ENCODE measurements at places on chromosomes 11 and 22. TPM values are rescaled to one million over a fixed set of nuclear protein-coding genes. Genes with fewer than 3 reads are reported as not detected.

DNA sequence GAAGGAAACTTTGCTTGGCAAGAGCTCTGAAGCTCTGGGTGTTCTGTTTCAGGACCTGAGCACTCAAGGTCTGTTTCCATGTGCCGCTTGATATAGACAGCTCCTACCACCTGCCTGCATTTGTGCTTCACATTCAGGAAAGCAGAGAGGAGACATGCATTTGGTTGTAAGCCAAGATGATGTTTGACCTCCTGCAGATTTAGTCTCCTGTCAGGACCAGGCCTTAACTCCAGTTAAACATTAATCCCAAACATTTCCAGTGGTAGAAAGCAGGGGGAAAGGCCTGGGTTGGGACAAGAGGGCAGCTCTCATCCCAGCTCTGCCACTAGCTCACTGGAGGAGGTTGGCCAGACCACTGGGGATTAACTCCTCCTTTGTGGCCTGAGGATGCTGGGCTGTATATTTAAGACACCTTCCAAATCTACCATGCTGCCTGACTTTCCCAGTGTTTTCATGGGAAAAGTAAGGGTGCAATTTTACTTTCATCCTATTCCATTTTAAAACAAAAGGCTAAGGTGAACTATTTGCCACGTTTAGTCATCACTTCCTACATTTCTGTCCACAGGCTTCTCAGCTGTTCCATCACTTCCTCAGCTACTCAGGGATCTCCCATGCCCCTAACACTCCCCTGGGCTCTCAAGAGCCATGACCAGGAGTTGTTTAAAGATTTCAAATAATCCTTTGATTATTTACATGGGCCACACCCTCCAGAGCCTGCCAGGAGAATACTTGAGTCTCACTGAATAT, 80.9 kb downstream of the INSC start:
- no peak for DNase-seq

DNA sequence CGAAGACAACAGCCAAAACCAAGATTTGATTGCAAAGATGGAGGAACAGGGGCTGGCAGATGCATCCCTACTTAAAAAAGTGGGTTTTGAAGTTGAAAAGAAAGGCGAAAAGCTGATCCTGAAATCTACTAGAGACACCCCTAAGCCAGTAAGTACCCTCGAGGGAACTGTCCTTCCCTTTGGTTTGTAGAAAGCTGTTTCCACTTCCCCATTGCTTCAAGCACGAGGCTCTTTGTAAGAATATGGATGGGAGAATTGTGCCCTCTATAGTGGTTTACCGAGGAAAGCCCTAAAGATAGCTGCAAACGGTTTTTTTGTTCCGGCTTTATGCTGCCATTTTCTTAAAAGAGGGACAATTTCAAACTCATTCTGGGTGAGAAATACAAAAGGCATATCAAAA, 133.9 kb downstream of the WNT7B start:
- no peak for DNase-seq

- DNase-seq: no peak
Observed at GRCh38 chr11:25727944-25728343, 604.0 kb upstream of the ANO3 start.

- no peak for DNase-seq
Observed at GRCh38 chr11:112212710-112213109, 13.5 kb upstream of the PTS start.

DNA sequence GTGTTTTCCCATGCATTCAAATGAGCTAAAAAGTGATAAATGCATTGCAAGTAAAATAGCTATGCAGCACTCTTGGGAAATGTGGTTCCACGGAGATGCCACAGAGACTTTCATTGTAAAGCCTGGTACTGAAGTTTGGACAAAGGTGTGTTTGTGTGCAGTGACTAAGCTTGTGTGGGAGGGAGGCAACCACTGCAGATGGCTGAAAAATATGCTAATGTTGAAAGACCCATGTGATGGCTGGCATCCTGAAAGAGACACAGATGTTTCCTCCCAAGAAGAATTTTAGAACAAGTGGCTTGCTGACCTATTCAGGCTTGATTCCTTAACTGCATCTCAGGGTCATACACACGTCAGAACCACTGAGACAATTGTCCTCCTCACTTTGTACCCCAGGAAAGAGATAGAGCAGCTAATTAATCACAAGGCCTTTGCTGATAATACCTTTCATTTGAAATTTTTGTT, 73.8 kb downstream of the FAM76B start:
- no peak for DNase-seq

DNA sequence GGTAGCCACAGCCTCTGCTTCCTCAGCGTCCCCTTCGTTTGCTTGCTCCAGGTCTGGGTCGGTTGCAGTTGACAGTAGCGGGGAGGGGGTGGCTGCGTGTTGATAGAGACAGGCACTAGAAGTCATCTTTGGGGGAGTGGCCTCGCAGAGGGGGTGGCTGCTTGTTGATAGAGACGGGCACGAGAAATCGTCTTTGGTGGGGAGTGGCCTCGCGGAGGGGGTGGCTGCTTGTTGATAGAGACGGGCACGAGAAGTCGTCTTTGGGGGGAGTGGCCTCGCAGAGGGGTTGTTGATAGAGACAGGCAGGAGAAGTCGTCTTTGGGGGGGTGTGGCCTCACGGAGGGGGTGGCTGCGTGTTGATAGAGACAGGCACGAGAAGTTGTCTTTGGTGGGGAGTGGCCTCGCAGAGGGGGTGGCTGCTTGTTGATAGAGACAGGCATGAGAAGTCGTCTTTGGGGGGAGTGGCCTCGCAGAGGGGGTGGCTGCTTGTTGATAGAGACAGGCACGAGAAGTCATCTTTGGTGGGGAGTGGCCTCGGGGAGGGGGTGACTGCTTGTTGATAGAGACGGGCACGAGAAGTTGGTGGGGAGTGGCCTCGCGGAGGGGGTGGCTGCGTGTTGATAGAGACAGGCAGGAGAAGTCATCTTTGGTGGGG, 328.3 kb downstream of the TBC1D22A start:
- DNase-seq: no peak

GRCh38 chr11:122616718-122617117, 38.8 kb upstream of the UBASH3B start:
- DNase-seq: no peak

DNA sequence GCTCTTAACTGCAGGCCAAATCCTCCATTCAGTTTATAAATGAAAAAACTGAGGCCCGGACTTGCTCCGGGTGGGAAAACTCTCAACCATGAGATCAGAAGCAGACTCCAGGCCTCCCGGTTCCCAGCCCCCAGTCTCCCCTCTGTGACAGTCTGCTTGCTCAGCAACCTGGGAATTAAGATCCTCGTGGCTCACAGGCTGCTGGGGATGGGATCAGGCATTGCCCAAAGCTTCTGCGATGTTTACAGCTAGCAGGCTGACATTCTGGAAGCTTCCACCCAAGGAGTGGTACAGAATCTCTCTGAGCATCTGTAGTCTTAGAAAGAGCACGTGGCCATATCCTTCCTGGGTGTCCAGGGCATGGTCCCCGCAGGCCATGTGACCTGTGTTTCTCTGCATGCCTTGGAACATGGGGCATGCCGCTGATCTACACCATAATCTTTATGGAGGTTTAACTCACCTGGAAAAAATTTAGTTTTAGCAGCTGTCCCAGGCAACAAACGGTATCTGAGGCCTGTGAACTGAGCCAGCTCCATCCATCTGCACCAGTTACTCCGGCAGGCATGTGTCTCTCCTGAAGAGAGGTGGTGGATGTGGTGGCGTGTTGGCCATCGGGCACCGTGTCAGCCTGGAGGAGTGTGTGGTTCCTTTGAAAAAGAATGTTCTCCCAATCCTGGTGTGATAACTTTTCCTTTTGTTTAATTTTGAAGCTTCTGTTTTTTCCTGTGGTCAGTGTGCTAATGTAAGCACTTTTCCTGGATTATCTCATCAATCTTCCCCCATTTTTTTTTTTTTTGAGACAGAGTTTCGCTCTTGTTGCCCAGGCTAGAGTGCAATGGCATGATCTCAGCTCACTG, 7.9 kb downstream of the FBLN1 start:
- DNase-seq: no peak

DNA sequence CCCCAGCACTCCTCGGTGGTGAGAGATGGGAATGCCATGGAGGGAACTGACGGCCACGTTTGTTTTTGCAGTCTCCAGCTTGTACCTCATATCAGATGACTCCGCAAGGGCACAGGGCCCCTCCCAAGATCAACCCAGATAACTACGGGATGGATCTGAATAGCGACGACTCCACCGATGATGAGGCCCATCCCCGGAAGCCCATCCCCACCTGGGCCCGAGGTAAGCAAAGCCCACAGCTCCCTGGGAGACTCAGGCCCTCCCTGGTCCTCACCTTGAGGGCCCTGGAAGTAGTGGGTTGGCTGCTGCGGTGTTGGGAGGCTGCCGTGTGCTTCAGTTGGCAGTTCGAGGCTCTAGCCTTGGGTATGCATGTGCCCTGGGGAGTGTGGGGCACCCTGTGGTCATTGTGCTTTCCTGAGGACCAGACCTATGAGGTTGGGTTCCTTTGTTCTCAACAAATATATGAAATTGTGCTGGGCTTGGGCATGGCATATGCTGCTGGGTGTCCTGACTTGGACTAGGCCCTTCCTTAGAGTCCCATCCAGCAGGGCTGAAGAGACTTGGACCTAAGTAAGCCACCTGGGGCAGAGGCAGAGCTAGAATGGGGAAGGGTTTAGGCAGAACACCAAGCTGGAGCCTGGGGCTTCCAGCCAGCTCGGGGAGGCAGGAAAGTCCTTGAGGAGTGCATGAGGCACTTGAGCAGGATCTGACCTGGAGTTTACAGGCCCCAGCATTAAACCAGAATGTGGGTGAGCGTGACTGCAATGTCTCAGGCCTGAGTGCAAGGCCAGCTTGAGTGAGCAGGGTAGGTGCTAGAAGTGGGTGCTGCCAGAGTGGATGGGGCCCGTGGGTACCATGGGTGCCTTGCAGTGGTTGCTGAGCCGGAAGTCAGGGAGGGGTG, 26.4 kb downstream of the INCENP start:
- DNase-seq: no peak

DNA sequence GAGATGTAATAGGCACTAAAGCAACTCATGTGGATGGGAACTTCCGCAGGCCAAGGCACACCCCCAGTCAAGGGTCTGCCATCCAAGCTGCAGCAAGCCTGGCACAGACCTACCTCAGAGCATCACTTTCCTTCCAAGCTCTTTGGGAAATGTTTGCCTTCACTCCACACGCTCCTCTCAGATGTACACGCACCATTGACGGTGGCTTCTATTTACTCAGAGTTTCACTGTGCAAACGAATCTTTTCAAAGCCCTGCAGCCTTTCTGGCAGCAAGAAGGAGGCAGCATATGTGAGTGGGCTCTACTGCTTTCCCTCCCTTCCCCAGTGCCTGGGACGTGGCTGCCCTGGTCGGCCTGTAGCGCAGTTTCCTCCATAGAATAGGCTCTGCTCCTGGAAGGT, 60.9 kb upstream of the USP47 start:
- DNase-seq: no peak

- DNase-seq: no peak
Observed at GRCh38 chr11:69371731-69372588, 78.0 kb downstream of the MYEOV start.

- no peak for DNase-seq
Observed at GRCh38 chr11:66614073-66614472, 2.4 kb upstream of the RBM14 start.

- DNase-seq: no peak
Observed at GRCh38 chr11:45267052-45267451, 19.1 kb downstream of the SYT13 start.

DNA sequence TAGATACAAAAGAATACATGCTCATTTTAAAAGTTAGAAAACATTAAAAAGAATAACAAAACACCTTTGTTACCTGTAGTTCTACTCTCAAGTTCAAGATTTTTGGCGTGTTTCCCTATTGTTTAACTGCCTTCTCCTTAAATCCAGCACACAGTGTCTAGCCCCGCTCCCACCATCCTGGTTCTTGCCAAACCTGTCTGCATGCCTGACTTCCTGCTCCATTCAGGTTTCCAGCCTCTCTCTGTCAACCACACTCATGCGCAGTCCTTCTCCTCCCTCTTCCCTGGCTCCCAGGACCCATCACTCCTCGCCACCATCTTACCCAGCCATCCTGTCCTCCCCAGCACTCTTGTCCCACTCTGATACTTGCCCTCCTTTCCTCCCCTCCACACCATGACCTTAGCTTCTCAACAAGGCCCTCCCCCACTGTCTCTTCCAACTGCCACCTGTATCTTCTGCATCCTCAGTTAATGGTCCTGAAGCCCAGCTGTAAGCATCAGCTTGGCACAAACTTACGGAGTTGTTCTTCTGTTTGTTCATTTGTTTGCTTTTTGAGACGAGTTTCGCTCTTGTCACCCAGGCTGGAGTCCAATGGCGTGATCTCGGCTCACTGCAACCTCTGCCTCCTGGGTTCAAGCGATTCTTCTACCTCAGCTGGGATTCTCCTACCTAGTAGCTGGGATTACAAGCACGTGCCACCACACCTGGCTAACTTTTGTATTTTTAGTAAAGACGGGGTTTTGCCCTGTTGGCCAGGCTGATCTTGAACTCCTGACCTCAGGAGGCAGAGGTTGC, 7.5 kb upstream of the MYH9 start:
- DNase-seq: no peak

- DNase-seq: no peak
Observed at GRCh38 chr11:12803086-12803826, 129.0 kb downstream of the TEAD1 start.

GRCh38 chr11:22659783-22660182, 6.6 kb upstream of the GAS2 start:
- DNase-seq: no peak

GRCh38 chr22:29815580-29815979, 22.5 kb downstream of the ASCC2 start:
- DNase-seq: no peak

DNA sequence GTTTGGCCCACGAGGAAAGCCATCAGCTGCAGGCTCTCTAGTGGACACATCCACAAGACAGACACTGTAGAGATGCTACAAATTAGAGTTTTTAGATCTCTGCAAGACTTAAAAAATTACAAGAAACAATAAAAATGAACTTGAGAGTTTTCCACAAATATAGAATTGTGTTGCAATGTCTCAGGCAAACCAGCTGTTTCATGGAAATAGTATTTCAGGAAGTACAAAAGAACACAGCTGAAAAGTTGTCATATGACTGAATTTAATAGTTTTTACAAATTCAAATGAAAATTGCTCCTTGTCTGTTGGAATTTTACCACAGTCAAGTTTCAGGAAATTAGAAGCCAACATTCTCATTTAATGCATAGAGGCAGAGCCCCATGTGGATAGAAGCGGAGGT, 184.5 kb upstream of the PITPNB start:
- no peak for DNase-seq

DNA sequence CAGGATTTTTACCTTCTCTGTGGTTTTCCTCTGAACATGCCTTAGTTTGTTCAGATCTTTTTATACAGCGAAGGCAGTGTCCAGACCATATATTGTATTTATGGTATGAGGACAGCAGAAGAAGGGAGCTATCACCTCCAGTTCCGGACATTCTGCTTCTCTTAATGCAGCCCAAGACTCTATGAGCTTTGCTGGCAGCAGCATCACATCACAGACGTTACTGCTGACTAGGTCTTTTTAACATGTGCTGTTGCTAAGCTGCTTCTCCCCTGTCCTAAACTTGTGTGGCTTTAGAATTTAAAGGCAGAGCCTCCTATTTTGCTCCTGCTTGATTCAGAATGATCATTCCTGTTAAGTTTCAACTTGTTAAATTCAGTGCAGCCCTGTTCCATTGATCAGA, 13.4 kb downstream of the MICAL2 start:
- DNase-seq: no peak

GRCh38 chr11:119481021-119481666, 58.2 kb upstream of the THY1 start:
- peak; percentile 55 for DNase-seq

MMP3 gene
- not detected for total RNA-seq

MRGPRF gene
- not detected for total RNA-seq

APOA1 gene
- not detected for total RNA-seq

CHST1 gene
- 0.23 TPM for total RNA-seq

DKK3 gene
- total RNA-seq: not detected

All from activated T-helper 1 cell treated with anti-CD3 and anti-CD28 coated beads, Interleukin-12 subunit alpha, Interleukin-12 subunit beta, Interleukin-2, Interleukin-4 antibody, amounts not matched to agents 30 ng/mL and 10 ng/mL and 1 ng/mL, durations not matched to agents 14 hours and 24 hours and 36 hours (primary cell).